ENCODE measurements at places on chromosomes 5 and 9.

- DNase-seq: no peak
Measured at GRCh38 chr9:94624629-94625028, 14.7 kb downstream of the FBP1 start.

- no peak for DNase-seq
Measured at GRCh38 chr9:121750715-121751623, 99.5 kb downstream of the DAB2IP start.

DNA sequence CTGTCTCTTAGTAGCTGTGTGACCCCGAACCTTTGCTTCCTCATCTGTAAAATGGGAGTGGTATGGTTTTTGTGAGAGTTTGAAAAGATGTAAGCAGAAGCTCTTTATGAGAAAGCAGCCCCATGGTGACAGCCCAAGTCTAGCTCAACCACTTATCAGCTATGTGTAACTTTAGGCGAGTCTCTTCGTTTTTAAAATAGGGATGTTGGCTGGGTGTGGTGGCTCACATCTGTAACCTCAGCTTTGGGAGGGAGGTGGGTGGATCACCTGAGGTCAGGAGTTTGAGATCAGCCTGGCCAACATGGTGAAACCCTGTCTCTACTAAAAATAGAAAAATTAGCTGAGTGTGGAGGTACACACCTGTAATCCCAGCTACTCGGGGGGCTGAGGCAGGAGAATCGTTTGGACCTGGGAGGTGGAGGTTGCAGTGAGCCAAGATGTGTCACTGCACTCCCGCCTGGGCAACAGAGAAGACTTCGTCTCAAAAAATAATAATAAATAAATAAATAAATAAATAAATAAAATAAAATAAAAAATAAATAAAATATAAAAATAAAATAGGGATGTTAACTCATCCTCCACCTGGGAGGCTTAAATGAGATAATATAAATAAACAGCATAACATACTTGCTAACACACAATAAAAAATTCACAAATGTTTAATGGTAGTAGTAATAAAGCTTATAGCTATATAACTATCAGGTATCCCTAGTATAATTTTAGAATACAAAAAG is 71.7 kb downstream of the APBA1 start:
- no peak for DNase-seq

- no peak for DNase-seq
Measured at GRCh38 chr9:126836216-126836615, 24.2 kb upstream of the ZBTB34 start.

- peak; percentile 36 for DNase-seq
Measured at GRCh38 chr9:101601904-101602765, 7.4 kb upstream of the PPP3R2 start.

DNA sequence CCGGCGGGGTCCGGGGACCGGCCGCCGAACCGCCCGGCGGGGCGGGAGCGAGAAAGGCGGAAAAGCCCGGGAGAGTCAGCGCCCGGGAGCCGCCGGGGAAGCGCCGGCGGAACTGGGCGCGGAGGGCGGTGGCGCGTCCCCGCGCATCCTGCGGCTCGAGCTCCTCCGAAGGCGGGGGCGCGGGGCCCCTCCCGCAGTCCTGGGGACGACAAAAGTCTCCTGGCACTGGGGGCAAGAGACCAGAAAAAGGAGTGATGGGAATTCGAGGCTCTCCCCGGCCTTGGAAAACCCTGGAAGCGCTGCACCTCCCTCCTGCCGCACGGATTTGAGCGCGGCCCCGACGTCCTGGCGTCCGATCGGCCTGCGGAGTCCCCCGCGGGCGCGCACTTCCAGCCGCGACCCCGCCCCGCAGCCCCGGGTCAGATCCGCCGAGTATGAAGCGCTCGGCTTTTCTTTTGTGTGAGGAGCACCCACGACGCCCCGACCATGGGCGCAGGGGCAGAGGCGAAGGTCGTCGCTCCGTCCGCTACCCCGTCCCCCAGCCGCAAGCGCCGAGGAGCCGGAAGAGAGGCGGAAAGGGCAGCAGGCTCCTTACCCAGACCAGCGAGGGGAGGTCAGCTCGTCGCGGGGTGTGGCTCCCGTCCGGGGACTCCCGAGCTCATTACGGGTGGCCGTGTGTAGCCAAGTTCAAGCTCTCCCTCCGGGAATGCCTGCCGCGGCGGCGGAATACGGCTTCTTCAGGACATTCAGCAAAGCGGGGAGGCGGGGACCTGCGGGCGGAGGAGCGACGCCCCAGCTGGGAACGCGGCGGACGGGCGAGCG is at the start of gene EPB41L4A:
EPB41L4A (minus strand) TSS at position 114 of the 822 bp plus-strand sequence. CDS start 238 bp downstream, outside the sequence.
- DNase-seq: no peak

DNA sequence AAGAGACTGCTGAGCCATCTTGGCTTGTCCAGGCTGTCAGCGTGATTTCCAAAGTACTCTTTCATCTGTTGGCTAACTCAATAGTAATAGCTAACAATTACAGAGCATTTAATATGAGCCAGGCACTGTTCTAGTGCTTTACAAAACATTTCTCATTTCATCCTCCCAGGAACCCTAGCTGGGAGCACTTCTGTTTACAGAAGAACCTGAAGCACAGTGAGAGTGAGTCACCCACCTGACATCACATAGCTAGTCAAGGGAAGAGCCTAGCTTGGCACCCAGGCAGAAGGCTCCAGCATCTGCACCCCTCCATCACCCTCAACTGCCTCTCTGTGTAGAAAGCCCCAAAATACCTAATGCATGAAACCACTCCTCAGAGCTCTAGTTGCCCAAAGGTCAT is 57.5 kb upstream of the IQGAP2 start:
- no peak for DNase-seq

DNA sequence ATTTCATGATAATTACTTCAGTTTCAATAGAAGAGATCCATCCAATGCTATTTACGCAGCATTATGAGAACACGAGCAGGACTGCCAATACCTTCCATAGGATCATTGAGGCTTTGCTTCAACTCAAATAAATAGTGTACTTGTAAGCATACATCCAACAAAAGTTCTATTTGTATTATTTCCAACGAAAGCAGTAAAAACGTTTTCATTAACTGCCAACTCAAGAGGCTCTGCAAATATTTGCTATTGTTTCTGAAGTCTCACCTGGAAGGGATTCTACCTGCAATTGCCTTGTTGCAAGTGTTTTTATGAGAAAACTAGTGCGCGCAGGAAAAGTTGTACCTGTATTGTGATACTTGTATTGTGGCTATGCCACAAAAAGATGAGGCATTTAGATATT is 11.0 kb upstream of the GNPDA1 start:
- DNase-seq: no peak

- DNase-seq: no peak
Measured at GRCh38 chr9:31030741-31031202, 1353.7 kb upstream of the ACO1 start.

- no peak for DNase-seq
Measured at GRCh38 chr9:34442770-34443169, 15.6 kb downstream of the FAM219A start.

DNA sequence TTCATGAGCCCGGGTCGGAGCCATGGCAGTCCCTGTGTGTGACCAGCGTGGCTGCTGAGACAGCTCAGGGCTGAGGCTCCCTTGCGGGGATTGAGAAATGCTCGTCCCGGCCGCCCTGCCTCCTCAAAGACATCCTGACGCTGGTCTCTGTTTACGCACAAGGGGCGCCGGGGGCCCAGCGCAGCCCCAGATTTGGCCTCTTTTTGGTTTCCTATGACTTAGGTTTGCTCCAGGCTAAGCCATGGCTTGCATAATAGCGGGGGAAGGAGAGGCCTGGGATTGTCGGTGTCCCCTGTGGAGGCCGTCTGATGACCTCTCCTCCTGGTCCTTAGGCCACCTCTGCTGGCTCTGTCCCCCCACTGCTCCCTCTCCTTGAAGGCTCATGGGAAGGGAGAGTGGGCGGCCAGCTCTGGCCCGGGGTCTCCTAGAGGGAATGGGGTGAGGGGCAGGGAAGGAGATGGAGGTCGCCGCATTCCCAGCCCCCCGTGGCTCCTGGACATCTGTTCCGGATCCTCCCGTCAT is 3.5 kb downstream of the LAMC3 start:
- DNase-seq: no peak

DNA sequence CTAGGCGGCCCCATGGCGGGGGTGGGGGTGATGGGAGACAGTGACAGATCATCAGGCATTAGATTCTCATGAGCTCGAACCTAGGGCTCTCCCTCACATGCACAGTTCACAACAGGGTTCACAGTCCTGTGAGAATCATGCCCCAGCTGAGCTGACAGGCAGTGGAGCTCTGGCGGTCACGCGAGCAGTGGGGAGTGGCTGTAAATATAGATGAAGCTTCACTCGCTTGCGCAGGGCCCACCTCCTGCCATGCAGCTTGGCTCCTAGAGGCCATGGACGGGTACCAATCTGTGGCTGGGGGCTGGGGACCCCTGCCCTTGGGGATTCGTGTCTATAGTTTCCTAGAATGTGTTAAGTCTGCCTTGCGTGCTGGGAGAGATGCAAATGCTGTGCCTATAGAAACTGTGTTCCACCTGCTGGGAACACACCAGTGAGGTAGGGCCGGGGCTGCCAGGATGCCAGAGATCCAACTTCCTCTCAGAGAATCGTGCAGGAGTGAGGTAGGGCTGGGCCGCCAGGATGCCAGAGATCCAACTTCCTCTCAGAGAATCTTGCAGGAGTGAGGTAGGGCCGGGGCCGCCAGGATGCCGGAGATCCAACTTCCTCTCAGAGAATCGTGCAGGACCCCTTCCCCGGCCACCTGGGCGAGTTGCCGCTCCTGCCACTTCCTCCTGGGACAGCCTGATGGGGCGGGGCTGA is 14.1 kb upstream of the EXOC3 start:
- no peak for DNase-seq

- DNase-seq: no peak
Measured at GRCh38 chr5:32618962-32619361, 33.6 kb downstream of the SUB1 start.

DNA sequence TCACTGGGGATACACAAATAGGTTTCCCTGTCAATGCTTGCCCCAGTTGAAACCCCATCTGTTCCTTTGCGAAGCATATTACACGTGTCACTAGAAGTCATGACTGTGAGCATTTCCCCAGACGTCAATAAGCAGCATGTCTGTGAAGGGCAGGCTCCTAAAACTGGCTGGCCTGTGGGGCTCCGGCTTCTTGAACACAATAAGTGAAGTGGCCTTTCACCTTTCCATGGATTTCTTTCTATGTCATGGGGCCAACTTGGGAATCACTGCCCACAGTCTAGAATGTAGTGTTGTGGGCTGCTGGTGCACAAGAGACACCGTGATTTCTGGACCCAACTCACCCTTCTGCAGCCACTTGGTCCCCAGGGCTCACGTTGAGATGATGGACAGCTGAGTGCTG is 60.4 kb upstream of the CTSL start:
- DNase-seq: no peak

DNA sequence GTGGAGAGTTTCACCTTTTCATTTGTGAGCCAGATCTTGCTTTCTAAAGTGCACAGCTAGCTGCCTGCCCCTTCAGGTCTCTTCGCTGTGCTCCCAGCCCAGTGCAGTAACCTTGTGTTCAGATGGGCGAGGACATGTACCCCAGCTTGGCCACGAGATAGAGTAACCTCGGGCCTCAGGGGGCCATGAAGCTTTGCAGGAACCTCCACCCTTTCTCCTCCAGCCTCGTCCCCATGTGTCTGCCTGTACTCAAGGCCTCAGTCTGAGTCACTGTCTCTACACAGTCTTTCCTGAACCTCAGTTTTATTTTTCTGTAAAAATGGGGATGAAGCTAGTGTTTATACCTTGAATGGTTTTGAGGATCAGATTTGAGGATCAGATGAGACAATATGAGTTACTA is 37.9 kb downstream of the ERGIC1 start:
- no peak for DNase-seq

GRCh38 chr5:35820735-35821134 is 36.0 kb upstream of the IL7R start:
- DNase-seq: no peak

DNA sequence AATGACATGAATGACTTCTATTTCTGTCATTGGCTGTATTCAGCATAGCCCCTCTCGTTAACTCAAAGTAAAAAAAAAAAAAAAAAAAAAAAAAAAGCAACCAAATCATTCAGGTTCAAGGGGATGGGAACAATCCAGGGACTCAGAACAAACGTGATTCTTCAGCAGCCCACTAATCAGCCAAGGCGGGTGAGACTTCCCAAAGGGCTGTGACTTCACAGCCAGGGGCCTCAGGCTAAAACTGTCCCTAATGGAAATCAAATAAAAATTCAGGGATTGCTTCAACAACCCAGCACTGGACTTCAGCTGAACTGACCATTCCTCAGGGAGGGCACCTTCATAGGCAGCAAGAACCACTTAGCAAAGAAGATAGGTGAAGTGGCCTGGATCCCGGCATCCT is 86.2 kb upstream of the FAM169A start:
- no peak for DNase-seq

- DNase-seq: no peak
Measured at GRCh38 chr9:114433720-114434255, 46.0 kb upstream of the AKNA start.

- no peak for DNase-seq
Measured at GRCh38 chr9:35533398-35533797, 43.5 kb downstream of the RUSC2 start.

DNA sequence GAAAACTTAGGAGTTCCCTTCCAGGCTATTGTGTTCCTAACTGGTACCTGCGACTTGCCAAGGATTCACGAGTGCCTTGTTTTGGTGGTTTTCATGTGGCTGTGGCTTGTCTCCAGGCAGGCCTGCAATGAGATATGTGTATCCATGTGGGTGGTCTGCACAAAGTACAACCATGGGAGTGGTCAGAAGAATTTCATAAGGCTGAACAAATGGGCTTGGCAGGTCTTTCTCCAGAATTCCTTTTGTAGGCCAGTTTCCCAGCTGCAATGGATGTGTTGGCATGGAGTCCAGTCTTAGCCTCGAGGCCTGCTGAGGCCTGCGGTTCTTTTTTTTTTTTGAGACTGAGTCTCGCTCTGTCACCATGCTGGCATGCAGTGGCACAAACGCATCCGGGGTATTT is 28.8 kb upstream of the MELK start:
- DNase-seq: no peak

- no peak for DNase-seq
Measured at GRCh38 chr5:21140987-21141386, 1153.0 kb upstream of the CDH18 start.

- DNase-seq: no peak
Measured at GRCh38 chr5:53915120-53915519, 354.7 kb downstream of the NDUFS4 start.

- DNase-seq: no peak
Measured at GRCh38 chr5:143807401-143807800, 4.6 kb upstream of the HMHB1 start.

DNA sequence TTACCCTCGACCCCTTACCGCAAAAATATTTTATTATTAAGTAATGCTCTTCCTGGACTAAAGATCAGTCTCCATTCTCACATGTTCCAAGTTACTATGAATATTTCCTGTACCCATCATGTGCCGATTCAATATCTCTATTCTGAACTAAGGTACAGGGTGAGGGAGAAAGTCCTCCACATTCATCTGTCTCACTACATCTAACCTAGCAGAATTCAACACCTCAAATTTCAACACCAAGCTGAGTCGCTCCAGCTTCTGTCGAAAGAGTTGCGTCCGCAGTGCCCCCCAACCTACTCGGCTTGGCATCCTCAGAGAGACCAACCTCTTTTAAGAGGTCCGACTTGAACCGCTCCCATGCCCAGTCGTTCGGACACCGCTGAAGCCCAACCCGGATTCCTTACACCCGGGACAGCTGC is 1.0 kb downstream of the CERT1 start:
- peak; percentile 1 for DNase-seq

GRCh38 chr5:9059920-9060691 is 485.8 kb downstream of the SEMA5A start:
- no peak for DNase-seq

- no peak for DNase-seq
Measured at GRCh38 chr5:42691413-42691937, 65.1 kb upstream of the CCDC152 start.

- no peak for DNase-seq
Measured at GRCh38 chr5:97929383-97929782, 746.3 kb upstream of the RIOK2 start.

GRCh38 chr5:38777111-38777510 is 68.7 kb upstream of the OSMR start:
- DNase-seq: no peak

Data from CD4-positive, alpha-beta T cell treated with Interleukin-21 for 1 hour (primary cell).